ENCODE measurements at places on chromosomes 12 and 14. TPM values are rescaled to one million over a fixed set of nuclear protein-coding genes. Genes with fewer than 3 reads are reported as not detected.
A peak's percentile ranks its signal among the peaks of the same experiment; 100 is the strongest.

GRCh38 chr14:102516531-102517391, 7.2 kb upstream of the ANKRD9 start:
- no peak for DNase-seq

DNA sequence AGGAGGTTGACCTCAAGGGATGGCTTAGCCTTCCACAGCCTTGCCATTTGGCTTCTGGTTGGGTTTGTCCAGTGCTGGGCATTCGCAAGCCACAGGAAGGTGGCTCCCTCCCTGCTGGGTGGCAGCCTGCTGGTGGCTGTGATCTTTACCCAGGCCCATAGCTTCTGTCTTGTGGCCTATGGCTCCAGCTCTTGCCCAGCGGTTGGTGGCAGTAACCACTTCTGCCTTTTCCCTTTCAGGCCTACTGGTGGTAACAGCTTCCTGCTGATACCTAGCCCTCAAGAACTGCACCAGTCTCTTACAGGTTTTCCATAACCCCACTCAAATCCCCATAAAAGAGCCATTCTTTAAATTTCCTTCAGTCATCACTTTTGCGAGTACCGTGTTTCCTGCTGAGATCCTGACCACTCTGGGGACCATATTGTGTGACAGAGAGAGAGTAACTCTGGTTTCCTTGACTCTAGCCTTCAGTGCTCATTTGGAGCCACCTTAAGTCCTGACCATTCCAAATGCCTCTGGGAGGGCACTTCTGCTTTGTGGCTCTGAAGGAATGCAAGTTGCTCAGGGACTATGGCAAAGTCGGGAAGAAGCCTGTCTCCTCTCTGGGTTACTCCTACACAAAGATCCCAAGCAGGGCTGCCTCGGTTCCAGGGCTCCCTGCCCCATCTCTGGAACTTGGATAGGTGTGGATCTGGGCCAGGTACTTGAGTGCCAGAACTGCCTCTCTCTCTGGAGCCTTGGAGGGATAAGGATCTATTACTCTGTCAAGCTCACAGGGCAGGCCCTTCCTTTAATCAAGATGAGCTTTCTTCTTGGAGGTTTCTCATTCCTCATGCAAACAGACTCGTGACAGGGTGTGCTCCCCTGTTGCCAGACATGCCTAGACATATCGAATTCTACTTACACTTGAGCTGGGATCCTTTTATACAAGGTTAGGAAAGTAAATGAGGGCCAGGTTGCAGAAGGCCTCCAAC, 2.9 kb upstream of the NYNRIN start:
- DNase-seq, result no peak

DNA sequence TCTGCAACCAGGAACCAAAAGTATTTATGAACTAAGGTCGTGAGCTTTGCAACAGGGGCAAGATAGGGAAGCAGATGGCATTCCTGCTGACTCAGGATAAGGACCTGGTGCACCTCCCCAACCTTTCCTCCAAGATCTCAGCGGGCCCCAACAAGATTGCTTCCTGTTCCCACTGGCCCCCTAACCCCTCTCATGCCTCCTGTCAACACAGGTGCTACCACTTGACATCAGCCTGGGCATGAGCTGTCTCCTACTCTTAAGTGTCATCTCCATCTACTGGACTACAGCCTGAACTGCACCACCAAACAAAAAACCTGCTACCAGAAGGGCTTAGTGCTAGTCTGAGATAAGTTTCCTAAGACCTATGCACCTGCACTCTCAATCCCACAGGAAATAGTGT, 32.7 kb downstream of the MED6 start:
- peak; percentile 51 for DNase-seq

GRCh38 chr14:102923201-102923924, 900 bp downstream of the AMN start:
- no peak for DNase-seq

The CLEC2A gene
- not detected for total RNA-seq

The PELI2 gene
- total RNA-seq, result 4.8 TPM

- no peak for DNase-seq
Measured at GRCh38 chr12:24411948-24412347, 462.5 kb upstream of the SOX5 start.

GRCh38 chr14:53840444-53840843, 116.2 kb downstream of the BMP4 start:
- peak; percentile 46 for DNase-seq

The CFAP251 gene
- 3.3 TPM for total RNA-seq

DNA sequence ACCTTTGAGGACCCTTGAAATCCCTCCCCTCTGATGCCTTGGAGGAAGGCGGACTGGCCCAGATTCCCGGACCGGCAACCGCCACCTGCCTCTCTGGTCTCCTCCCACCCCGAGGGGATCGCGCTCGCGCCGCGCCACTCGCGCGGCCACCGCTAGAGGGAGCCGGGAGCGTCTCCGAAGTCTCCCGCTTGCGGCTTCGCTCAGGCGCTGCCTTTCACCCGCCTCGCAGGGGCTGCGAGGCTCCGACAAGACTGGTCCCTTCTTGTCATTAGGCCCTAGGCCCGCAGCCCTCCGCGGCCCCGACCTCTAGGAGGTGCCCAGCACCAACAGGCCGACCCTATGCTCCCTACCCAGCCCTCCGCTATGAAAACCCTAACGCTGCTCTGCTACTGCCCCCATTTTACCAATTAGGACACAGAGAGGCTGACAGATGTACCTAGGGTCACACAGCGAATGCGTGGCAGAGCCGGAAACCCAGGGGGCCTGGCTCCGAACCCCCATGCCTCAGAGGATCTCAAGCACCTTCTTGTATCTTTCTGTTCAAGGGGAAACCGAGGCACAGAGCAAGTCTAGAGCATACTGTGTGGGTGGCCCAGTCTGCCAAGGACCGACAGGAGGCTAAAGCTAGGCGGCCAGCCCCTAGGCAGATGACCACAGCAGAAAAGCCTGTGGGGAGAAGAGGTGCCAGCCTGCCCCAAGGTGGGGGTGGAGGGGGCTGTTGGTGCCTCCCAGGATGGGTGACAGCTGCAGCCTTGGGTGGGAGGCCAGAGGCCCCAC, 21.4 kb upstream of the VSX2 start:
- peak; percentile 33 for DNase-seq

DNA sequence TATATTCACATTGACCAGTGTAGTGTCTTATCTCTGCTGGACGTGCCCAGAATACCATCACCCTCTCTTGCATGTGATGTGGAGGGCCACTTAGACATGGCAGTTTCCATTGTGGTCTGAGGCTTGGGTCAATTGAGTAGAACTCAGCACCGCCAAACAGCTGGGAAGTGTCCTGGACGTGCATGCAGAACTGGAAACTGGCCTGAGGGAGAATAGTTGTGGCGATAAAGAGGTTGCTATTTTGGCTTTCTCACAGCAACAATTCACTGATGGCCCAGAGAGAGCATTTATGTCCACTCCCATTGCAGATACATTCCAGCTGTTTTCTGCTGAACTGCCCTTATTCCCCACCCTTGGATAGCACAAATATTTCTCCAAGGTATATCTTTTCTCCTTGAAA, 210.1 kb upstream of the DAAM1 start:
- no peak for DNase-seq

DNA sequence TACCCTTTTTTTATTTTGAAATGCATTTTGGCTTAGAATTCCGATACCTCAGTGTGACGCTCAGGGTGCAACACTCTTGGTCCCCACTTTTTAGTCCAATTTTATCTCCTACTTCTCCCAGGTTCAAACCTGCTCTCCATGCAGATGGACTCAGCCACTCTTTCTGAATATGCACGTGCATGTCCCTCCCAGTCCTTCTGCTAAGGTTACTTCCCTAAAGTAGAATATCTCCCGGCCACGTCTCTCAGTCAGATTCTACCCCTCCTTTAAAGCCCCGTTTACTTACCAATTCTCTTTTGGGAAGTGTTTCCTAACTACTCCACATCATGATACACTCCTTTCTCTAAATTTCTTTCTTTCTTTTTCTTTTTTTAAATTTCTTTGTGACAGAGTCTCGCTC, 15.5 kb upstream of the PARP11 start:
- no peak for DNase-seq
